Right ventricle myocardium superior (tissue), 1 donor: ENCODE measurements at places on chromosomes 12 and 14. TPM values are rescaled to one million over a fixed set of nuclear protein-coding genes. Genes with fewer than 3 reads are reported as not detected.

DNA sequence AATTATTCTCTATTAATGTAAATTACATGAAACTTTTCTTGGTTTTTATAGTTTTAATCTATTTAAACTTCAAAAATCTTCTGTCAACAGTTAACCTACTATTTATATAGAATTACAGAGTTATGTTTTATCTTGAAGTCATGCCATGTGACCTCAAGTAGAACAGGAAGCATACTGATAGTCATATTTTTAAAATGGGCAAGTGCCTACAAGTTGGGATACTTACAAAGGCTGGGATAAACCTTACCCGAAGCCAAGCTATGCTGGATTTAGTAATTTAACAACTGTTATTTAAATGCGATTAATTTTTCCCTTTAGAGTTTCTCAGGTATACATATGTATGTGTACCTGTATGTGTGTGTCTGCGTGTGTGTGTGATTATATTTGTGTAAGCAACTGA is 266.9 kb downstream of the RASSF9 start:
- no peak for DNase-seq

DNA sequence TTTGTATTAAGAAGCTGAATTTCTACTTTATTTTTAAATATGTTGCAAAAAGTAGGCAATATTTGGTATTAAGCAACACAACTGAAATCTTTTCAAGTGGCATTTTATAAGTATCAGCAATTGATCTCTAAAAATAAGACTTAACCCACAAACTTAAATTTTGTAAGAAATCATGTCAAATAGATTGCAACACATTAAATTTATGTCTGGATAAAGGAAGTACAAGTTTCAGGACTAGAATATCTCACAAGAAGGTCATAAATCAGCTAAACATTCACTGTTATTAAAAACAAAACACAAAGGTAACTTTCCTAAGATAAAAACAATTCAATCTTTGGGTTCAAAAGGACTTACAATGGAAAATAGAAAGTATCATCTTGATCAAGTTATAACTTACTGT is 32.8 kb downstream of the CPNE8 start:
- no peak for DNase-seq

- no peak for DNase-seq
Measured at GRCh38 chr12:88658009-88658408, 77.7 kb upstream of the KITLG start.

DNA sequence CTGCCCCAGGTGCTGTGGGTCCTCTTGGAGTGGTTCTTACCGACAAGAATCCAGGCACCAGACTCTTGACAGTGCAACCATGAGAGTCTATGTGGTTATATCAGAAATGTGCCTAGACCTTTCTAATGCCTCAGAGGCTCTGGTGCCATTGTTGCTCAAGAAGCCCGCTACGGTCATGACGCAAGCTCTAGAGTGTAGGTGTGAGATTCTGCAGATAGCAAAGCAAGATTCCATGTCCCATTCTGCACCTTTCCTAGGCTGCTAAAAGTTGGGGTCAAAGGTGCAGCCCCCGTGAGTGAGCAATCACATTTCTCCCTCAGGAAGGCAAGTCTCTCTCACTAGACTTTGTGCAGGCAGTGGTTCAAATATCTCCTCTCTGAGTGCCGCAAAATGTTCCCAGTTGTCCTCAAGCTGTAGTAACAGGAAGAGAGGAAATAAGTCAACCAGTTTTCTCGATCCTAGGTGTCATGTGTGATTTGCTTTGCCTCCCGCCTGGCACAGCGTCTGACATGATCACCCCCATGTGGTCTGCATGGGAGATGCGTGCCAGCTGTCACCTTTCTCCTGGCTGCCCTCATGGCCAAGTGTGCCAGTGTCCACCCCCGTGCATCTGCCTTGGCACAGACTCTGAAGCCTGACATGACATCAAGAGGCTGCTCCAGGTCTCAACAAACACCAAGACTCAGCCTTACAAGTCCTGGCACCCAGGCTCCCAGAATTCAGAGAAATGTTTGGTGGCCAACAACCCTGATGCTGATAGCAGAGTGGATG is 122.5 kb upstream of the COCH start:
- DNase-seq: no peak

- no peak for DNase-seq
Measured at GRCh38 chr14:91595736-91596135, 85.6 kb upstream of the PPP4R3A start.

DNA sequence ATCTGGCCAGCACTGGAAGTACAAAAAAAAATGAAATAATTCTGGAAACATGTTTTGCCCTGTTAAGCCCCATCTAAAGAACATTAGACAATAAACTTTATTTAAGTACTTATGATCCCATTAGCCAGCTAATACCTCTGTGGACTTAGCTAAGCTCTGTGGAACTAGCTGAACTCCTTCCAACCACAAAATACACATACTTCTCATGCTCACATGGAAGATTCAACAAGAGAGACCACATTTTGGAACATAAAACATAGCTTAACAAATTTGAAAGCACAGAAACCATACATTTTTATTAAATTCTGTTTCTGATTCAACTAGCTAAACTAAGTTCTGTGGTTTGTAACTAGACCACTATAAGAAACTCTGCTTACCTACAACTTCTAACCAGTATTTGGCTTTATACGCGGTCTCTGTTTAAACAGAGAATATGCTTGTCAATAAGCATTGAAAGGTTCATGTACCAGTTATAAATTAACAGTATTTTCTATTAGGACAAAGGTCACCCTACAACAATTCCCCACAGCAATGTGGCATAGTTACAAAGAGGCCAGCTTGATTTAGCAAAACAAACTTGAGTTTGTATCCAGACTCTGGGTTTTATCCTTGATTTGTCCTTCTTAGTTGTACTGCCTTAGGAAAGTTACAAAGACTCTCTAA is 300.1 kb downstream of the C12orf50 start:
- no peak for DNase-seq

- DNase-seq: no peak
Measured at GRCh38 chr12:124229520-124229919, 65.4 kb upstream of the RFLNA start.

GRCh38 chr14:80223696-80224465 is 12.6 kb upstream of the DIO2 start:
- DNase-seq: no peak

DNA sequence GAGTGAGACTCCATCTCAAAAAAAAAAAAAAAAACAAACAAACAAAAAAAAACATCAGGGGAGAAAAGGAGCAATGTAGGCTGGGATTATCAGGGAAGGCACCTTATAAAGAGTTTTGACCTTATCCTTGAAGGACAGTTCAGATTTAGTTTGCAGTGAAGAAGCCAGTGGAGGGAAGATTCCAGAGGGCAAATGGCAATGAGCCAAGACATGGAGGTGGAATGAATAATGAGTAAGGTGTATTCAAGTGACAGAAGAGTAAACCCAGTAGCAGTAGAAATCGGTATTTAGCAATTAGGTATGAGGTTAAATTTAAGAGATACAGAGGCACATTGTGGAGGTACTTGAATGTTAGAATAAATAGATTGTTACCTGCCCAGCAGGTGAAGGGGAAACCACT is 2.2 kb upstream of the DUSP16 start:
- DNase-seq: no peak

- DNase-seq: no peak
Measured at GRCh38 chr14:72892103-72892878, 1.6 kb downstream of the DPF3 start.

- no peak for DNase-seq
Measured at GRCh38 chr12:117695956-117696355, 272.8 kb downstream of the KSR2 start.

GRCh38 chr12:88683628-88684027 is 103.4 kb upstream of the KITLG start:
- DNase-seq: no peak

DNA sequence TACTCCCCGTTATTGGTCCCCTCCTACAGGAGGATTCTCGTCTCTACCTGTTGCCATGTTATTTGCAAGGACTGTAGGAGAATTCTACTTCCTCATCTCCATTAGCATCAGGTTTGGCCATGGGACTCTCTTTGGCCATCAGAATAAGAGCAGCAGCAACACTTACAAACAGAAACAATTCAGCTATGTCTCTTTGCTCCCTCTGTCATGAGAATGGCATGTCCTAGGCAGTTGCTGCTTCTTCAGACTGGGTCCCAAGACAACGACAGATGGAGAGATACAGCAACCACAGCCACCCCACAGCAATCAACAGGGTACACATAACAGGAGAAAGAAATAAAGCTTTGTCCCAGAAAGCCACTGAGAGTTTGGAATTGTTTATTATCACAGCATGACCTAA is 19.7 kb downstream of the SLC41A2 start:
- DNase-seq: no peak

DNA sequence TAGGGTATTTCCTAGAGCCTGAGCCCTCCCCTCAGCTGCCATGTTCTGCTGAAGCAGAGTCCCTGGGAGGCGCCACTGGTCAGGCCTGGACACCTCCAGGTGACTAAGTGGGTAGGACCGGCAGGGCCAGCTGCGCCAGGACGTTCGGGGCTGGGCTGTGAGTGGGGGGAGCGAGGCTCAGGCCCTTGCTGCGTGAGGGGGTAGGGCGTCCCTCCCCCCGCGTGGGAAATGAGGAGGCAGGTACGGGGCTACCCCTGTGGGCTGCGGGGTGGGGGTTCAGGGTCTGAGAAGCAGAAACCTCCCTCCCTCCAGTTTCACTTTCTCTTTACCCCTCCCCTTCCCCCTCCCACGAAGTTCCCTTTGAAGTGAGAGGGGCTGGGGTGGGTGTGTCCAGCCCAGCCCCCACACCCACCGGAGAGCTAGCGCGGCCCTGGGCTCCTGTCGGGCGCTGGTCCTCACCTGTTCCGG is 22.1 kb upstream of the KIF26A start:
- DNase-seq: peak; percentile 27

GRCh38 chr12:58046271-58046670 is 104.9 kb downstream of the ATP23 start:
- DNase-seq: no peak

DNA sequence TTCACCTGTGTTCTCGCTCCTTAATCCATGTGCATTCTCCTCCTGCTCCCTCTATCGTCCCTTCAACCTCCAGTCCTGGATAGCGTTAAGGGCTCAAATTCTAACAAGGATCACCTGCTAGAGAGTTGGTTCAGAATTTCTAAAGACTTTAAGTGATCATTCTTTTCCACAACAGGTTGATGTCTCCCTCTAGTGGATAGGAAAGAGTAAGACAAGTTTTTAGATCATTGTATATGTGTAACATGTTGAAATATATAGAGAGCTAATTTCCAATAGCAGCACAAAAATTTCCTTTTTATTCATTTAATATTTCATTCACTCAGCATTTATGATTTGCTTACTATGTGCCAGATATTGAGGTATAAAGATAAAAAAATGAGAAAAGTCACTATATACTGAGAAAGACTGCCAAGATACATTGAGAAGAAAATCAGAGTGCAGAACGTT is 9.3 kb upstream of the ESR2 start:
- DNase-seq: no peak

The PLA2G1B gene
- not detected for total RNA-seq

The DAO gene
- not detected for total RNA-seq

The TGM1 gene
- 1.1 TPM for total RNA-seq

The CGRRF1 gene
- 15.1 TPM for total RNA-seq

The P2RX7 gene
- 1.7 TPM for total RNA-seq

The ACSM4 gene
- total RNA-seq: not detected
